Stimulated activated naive CD4-positive, alpha-beta T cell treated with Interleukin-2 at 50 U/mL for 16 hours (primary cell): ENCODE measurements at places on chromosomes 11 and 22.

GRCh38 chr11:128334311-128335044 lies 252.9 kb downstream of the ETS1 start:
- DNase-seq, result no peak

- no peak for DNase-seq
Observed at GRCh38 chr22:43438666-43439347, 27.0 kb downstream of the MPPED1 start.

- no peak for DNase-seq
Observed at GRCh38 chr11:26193694-26194365, 138.1 kb upstream of the ANO3 start.

GRCh38 chr22:38850941-38851849 lies 7.4 kb upstream of the NPTXR start:
- no peak for DNase-seq

- no peak for DNase-seq
Observed at GRCh38 chr11:117925198-117925925, 3.8 kb downstream of the TMPRSS13 start.

GRCh38 chr11:11251394-11251970 lies 101.6 kb downstream of the CSNK2A3 start:
- DNase-seq, result no peak

GRCh38 chr11:75954039-75954438 lies 139.0 kb downstream of the UVRAG start:
- DNase-seq, result no peak

GRCh38 chr11:134072844-134073243 lies 4.0 kb downstream of the JAM3 start:
- no peak for DNase-seq

GRCh38 chr11:112290493-112290850 lies 29.8 kb upstream of the PLET1 start:
- no peak for DNase-seq

GRCh38 chr22:41676134-41676533 lies 12.5 kb downstream of the SNU13 start:
- no peak for DNase-seq

DNA sequence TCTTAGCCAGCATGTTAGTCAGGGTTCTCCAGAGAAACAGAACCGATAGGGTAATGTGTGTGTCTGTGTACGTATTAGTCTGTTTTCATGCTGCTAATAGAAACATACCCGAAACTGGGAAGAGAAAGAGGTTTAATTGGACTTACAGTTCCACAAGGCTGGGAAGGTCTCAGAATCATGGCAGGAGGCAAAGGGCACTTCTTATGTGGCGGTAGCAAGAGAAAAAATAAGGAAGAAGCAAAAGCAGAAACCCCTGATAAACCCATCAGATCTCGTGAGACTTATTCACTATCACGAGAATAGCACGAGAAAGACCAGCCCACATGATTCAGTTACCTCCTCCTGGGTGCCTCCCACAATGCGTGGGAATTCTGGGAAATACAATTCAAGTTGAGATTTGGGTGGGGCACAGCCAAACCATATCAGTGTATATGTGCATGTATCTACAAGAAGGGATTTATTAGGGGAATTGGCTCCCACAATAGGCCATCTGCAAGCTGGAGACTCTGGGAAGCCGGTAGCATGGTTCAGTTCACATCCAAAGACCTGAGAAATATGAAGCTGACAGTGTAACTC lies 173.7 kb upstream of the NECTIN1 start:
- DNase-seq, result no peak

DNA sequence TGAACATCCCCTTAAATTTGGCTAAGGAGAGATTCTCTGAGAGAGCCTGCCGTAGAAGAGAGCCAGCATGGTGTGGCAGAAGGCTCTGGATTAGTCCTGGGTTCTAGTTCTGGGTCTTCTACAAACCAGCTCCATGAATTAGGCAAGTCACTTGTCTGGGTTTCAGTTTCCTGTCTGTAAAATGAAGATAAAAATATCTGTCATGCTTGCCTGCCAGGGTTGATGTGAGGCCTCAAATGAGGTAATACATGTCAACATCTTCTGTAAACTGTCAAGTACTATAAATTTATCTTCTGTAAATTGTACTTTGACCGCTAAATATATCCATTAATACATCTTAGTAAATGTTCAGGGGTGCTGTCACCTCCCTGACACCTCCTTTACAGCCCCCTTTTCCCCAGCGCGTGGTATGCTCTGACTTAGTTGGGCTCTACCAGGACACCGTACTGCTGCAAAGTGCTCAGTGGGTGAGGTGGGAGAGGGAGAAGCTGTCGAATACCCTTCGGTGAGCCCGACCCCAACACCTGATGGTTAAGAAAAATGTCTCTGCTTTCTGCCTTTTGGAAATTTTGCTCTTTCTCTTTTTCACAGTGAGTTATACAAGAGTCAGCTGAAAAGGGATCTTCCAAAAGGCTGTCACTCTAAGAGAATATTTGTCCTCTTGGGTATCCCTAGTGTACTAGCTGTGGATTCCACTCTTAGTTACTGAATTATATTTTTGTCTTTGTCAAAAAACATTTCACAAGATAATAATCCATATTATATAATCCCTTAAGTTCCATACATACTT lies 15.0 kb downstream of the RBX1 start:
- no peak for DNase-seq

DNA sequence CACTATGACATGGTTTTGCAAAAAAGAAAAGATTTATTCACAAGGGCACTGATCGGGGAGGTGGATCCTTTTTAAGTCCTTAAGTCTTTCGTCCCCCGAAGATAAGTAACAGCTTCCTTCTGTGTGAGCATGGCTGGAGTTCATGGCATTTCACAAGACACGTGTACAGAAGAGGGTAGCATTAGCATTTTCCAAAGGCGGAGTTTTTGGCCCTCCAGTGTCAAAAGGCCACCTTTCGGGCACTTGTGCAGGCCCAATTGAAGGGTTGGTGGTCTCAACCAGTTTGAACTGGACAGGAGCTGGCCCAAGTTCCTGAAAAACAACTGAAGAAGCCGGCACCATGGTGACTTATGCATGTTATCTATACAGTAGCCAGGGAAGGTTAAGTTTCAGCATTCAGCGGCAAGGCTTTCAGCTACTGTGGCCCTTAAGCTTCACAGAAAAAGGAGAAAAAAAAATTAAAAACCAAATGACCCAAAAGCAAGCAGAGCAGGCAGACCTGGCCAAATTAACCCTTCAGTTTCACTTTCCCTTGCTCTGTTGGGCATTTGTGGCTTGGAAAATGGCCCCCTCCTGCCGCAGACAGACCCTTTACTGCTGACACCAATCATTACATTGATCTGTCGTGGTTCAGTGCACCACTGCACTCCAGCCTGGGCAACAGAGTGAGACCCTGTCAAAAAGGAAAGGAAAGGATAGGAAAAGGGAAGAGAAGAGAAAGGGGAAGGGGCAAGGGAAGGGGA lies 18.7 kb downstream of the ZNF74 start:
- no peak for DNase-seq

- no peak for DNase-seq
Observed at GRCh38 chr11:35711924-35712323, 49.3 kb downstream of the TRIM44 start.

- no peak for DNase-seq
Observed at GRCh38 chr11:69006816-69007215, 6.2 kb downstream of the MRGPRF start.

DNA sequence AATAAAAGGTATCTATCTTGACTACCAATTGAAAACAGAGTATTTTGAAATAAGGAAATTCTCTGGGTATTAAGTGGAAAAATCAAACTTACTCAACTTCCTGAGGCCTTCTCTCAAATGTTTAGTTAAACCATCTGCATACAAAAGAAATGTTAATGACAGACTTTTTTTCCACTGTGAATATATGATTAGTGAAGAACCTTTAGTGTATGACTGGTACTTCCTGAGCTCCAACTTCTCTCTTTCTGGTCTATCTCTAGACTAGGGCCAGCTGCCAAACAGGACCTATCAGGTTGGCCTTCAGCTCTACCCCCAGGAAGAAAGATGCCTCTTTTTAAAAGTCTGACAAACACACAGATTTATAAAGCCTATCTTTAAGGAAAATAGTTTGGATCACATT lies 68.8 kb upstream of the SCUBE2 start:
- no peak for DNase-seq
